ENCODE measurements at places on chromosomes 3 and 15.

- no peak for DNase-seq
These were observed 108.4 kb downstream of the TMCO5A start for GRCh38 chr15:38042707-38043445.

DNA sequence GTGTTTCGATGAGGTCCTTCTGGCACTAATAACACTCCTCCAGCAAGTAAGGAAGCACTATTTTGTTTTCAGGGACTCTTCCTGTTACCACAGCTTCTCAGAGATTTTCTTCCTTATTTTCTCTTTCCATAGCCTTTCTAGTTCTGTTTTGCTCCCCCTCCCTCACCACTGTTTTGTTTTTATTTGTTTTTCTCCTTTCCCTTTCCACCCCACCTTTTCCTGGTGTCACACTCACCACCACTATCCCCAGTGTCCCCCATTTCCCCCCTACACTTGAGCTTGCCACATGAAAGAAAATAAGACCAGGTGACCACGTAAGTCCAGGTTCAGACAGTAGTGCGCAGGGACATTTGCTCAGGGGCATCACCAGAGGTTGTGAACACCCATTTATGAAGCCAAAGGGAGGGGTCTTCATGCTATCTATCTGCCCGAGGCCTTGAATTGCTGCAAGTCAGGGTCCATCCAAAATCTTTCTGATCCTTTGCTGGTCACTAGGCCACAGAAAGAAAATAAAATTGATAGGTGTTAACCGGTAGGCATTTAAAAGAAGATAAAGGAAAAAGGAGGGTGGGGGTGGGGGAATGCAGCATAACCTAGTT lies 1.4 kb upstream of the RFTN1 start:
- DNase-seq, result no peak

DNA sequence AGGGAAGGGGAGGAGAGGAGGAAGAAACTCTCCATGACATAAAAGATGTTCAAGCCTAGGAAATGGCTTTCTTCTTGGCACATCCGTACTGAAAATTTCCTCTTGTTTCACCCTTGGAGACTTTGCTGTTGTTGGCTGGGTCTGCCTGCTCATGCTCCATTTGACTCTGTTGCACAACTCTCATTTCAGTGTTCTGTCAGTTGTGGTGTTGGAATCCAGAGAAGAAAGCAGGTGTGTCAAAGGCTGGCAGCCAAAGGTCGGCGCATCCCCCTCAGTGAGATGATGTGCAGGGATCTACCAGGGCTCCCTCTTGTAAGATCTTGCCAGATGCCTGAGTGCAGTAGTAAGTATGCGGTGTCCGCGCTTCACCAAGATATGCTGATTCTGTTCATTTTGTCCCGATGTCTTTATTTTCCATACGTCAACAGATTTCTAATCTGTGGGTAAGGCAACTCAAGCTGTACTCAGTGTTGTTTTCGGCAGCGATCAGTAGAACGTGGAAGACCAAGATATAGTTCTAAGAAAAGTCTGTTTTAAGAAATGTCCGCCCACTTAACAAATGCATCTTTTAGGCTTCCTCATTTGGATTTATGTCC lies 265.2 kb upstream of the GOLGA6L4 start:
- DNase-seq, result no peak

DNA sequence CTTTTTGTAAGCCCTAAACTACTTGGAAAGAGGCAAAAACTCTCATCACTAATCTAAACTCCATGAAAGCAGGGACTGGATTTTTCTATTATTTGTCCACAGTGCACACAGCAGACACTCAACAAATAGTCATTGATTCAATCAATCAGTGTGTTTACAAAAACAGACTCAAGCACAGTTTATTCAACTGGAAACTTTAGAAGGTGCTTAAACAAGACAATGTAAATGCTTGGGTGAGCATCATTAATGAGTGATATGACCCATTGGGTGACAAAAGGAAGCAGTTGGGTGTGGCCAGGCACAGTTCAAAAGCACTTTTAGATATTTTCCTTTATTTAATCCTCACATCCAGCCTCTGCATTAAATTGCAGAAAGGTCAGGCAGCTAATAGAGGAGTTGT lies 32.0 kb upstream of the PPP4R2 start:
- DNase-seq, result no peak

DNA sequence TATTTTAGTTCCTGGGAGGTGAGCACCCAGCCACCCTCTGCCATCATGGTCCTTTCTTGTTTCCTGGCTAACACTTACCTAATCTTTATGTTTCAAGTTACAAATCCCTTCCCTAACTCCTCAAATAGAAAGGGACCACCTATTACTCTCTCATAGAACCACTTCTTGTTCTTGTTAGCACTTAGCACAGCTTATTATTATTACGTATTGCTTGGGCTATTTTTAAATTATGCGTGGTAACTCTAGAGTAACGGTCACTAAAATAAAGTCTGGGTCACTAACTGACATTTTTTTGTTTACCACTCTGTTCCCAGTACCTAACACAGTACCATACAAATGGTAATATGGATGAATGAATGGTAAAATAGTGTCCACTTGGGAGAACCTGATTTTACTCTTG lies 141.9 kb downstream of the LRTM1 start:
- DNase-seq, result no peak

GRCh38 chr15:74304431-74304830 lies 63.0 kb downstream of the CYP11A1 start:
- no peak for DNase-seq

- DNase-seq, result no peak
These were observed 161.1 kb upstream of the EOMES start for GRCh38 chr3:27883266-27883665.

GRCh38 chr3:150761831-150762661 lies 923 bp downstream of the SIAH2 start:
- peak; percentile 59 for DNase-seq

DNA sequence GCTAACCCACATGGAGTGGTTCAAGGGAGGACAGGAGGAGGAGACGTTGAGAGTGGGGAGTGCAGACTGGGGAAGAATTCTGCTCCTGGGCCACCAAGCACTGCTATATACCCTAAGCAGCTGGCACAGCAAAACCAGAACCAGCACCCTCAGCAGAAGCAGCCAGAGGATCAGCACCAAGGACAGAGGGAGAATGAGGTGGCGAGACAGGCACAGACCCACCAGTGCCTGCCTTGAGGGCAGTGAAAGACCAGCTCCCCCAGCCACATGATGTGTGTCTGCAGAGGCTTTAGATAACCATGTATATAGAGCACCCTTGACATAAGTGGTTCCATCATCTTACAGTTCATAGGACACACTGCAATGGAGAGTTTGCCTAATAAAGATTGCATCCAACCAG lies 319.0 kb downstream of the GABRB3 start:
- DNase-seq, result no peak

DNA sequence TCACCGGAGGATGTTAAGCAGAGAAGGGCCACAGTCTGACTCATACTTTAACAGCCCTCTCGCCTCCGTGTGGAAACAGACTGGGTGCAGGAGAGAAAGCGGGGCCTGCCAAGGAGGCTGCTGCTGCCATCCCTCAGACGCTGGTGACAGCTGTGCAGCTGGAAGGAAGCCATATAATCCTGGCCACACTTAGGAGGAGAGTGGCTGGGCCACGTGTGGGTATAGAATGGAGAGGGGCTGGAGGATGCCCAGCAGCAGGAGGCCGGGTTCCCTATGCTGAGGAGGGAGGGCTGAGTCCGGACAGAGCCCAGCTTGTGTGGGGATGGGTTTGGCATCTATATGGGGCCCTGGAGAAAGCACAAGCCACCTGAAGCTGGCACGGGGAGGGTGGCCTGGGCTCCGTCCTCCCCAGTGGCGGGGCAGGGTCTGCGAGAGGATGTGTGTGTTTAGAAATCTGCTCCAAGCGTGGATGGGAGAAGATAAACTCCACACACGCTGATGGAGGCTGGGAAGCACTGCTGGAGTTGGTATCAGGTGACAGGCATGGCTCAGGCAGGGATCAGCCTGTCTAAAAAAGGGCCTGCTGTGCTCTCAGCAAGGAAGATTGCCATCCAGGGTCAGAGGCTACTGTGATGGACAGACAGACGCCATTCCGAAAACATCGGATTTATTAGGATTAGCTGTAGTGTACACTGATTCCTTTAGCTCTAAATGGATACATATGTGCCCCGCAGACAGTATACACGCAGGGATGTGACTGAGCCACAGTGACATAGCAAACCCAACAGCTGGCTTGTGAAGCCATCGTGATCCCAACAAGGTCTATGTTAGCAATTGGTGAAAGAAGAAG lies 15.9 kb downstream of the ABTB1 start:
- no peak for DNase-seq

- no peak for DNase-seq
These were observed 50.3 kb downstream of the SPATA12 start for GRCh38 chr3:57110798-57111197.

Data from stimulated activated CD8-positive, alpha-beta memory T cell treated with anti-CD3 and anti-CD28 coated beads, Interleukin-4, amount 100 ng/mL, for 48 hours (primary cell).